ENCODE measurements at places on chromosomes 11 and 22.

GRCh38 chr11:101555366-101555765 lies 28.4 kb downstream of the TRPC6 start:
- DNase-seq = no peak

DNA sequence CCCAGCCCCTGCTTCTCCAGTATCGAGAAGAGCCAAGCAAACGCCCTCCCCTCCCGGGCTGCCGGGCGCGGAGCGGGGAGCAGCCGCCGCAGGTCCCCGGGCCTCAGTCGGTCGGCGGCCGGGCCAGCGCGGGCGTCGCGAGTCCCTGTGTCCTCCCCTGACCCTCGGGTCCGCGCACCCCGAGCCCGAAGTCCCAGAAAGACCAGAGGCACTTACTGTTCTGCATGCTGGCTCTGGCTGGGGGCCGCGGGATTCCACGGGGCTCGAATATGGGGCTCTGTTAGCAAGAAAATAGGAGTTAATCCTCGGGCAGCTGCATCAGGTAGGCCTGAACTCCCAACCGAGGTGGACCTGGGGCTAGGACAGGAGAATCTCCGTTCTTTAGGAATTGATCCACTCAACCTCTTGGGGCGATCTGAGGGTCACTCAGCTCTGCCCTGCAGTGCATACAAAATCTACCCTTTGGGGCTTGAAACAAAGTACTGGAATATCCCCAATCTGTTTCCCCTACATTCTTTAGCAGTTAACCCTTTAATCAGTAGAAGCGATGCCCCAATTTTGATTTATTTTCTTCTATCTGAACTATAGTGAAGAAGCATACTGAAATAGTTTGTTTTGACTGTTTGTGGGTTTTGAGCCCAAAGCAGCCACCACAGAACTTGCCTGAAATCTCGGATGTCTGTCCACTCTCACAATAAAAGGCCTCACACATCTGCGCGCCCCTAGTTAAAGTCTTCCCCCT lies 4.8 kb downstream of the PAX6 start:
- DNase-seq = no peak

DNA sequence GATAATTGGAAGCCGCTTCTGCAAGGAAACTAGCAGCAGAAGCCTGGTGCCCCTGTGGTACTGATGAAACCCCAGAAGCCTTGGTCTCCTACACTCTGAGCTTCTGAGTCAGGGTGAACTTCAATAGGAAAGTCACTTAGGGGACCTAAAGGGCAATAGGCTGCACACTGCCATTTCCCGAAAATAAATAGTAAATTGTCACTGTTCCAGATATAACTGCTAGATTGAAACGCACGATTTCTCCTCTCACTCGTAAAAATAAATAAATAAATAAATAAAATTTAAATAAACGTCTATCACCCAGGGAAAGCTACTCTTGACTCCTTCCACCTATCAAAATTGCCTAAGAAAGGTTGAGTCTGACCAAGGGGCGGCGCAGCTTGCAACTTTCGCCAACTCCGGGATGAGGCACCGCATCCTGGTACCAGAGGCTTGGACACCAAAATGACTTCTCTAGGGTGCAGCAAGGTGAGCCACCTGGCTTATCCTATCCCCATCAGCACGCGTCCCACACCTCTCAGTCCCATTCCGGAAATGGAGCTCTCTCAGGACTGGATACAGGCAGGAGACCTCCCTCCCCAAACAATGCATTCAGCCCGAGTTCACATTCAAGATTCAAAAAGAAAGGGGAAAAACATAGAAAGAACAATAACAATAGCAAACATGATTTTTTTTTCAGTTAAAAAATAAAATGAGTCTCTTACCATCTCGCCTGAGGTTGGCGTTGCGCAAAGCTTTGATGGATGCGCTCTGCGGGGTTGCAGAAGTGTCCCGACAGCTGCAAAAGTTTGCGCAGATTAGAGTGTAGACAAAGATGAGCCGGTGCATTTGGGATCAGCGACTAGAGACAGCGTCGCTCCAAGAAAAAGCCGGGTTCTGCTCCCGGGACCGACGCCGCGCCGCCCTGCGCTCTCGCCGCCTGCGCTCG lies 583 bp downstream of the PDGFD start:
- no peak for DNase-seq

GRCh38 chr11:126432525-126432924 lies 77.0 kb downstream of the ST3GAL4 start:
- DNase-seq = no peak

GRCh38 chr11:38278457-38279141 lies 1680.6 kb upstream of the RAG2 start:
- DNase-seq = no peak

GRCh38 chr11:65452806-65453490 lies 30.4 kb downstream of the NEAT1 start:
- no peak for DNase-seq

DNA sequence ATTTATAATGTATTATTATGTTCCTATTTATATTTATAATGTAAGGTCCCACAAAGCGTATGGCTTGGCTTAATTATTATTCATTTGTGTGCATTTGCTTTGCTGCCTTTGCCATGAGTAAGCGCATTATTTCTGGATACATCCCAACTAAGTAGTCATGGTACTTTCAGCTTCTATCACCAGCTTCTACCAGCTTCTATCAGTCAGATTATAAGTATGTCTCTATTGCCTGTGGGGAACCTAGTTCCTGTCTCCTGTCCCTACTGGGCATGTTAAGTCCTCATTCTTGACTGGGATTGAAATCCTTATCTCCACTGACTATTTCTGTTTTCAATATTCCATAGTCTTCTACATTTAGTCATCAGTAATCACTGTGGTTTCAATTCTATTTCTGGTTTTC lies 33.5 kb upstream of the OR10W1 start:
- DNase-seq = no peak

DNA sequence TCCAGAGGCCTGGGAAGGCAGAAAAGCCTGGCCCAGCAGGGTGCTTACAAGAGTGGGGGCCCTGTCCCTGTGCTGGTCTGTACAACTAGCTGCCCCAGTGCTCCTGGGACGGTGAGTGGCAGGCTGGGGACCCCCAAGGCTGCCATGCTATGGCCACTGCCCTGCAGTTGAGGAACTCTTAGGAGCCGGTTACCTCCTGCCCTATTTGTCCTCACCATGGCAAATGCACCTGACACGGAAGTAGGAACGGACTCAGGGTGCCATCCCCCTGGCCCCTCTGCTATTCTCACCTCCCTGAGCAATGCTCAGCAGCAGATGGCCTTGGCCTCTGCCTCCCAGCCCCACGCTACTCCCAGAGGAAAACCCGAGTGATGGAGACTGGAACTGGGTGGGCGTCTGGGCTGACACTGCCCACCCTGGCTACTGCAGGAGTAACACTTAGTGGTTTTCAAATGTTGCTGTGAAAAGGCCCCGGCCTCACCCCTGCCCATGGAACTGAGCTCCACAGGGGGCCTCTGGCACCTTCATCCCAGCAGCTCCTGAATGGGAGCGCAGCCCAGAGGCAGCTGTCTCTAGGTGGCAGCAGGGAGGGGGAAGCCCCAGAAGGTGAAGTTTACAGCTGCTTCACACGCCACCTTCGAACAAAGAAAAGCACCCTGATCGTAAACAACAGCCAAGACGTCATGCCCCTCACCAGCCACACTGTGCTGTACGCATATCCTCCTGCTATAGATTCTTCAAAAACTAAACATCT lies 105.3 kb downstream of the CTTN start:
- no peak for DNase-seq

DNA sequence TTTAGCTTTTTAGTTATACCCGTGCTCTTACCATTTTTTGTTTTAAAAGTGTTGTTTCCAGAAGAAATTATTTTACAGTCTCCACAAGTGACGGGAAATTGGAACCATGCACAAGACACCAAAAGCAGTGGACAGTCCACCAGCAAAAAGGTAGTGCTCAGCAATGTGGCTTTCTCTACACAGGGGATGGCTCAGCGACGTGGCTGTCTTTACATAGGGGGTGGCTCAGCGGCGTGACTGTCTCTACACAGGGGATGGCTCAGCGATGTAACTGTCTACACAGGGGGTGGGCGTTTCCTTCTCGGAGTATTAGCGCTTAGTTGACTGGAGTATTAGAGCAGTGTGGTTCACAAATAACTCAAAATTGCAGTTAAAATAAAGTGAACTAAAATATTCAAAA lies 36.0 kb upstream of the PANX2 start:
- DNase-seq = no peak

GRCh38 chr11:109706945-109707344 lies 285.0 kb downstream of the C11orf87 start:
- no peak for DNase-seq

DNA sequence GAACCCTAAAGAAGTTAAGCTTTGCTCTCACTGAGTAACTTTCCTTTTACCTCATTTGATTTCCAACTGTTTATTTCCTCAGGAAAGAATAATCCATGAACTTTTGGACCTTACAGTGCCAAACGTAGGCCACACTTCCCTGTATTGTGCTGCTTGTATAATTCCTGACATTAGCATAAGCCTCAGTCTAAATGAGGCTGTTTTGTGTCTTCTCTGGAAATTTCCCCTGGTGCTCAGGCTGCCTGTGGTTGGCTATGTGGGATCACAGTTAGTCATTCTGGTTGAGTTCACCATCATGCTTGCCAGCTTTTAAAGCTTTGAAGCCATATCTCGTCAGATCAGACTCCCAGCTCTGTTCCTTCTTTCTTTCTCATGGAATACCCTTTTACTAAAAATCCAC lies 107.0 kb downstream of the FAM76B start:
- no peak for DNase-seq

GRCh38 chr11:84536456-84536855 lies 1090.7 kb downstream of the DLG2 start:
- no peak for DNase-seq

- DNase-seq = no peak
These were observed 3.8 kb upstream of the OR52I2 start for GRCh38 chr11:4577761-4578160.

GRCh38 chr11:125935056-125935455 lies 10.8 kb upstream of the VSIG10L2 start:
- no peak for DNase-seq

GRCh38 chr11:85718126-85718943 lies 32.3 kb upstream of the CCDC89 start:
- DNase-seq = no peak

DNA sequence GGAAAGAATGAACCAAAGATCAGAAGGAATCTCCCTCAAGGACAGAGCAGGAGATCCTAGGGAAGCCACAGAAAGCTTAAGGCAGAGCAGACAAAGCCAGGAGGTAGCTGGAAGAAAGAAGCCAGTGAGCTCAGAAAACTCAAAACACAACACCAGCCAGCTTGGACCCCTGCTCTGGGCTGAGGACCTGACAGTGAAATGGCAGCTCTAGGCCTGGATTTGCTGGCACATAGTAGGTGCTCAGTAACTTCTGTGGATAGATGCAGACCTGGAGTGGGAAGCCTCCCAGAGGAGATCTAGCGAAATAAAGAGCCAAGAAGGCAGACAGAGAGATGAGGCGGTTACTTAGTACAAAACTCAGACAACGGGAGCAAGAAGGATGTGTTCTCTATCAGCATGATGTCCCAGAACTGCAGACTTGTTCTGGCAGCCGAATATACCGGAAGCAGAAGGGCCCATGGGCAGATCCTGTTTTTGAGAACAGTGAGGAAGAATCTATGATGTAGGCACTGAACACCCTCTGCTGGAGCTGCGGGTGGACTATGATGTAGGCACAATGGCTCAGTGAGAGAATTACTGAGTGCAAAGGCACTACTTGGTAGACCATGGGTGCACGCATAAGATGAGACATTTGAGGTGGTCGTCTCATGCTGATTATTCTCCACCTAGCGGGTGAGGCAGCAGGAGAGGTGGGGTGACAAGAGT lies 4.8 kb downstream of the ROBO4 start:
- DNase-seq = peak; percentile 29

DNA sequence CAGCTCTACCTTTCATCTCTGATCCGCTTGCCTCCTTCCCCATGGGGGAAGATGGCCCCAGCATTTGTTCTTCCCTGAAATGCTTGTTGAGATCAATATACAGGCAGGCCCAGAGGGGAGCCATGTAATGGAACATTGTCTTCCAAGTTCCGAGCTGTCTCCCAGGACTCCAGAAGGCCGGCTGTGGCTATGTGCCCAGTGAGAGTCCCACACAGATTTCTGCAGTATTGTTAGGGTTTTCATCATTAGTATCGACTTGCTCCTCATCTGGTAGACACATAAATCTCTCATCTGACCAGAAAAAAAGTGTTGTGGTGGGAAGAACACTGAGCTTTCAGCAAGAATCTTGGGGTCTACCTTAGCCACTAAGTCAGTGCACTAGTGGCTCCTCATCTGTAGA lies 163.4 kb downstream of the TRIM29 start:
- DNase-seq = no peak

DNA sequence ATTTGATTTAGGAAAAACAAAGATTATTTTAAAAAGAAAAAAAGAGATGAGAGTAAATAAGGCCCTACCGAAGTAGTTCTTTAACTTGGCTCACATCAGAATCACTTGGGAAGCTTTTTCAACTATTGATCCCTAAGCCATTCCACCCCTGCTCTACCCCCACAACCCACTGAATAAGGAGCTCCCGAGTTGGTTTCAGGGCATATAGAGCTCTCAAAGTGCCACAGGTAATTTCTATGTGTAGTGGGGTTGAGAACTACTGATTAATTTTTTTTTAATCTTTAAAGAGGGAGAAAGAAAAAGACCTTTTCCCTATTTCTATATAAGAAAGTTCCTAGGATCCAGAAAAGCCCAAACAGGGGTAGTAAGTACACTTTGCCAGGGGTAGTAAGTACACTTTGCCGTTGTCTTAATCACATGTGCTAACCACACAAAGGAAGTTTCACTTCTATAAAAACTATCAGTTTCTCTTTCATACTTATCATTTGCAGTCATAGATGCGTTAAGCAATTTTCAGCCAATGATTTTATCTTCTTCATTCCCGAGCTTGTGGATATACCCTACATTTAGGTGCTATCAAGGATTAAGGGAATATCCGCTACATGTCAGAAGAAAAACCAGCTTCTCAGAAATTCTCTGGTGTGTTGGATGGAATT lies 108.4 kb upstream of the ZC3H12C start:
- peak; percentile 92 for DNase-seq

DNA sequence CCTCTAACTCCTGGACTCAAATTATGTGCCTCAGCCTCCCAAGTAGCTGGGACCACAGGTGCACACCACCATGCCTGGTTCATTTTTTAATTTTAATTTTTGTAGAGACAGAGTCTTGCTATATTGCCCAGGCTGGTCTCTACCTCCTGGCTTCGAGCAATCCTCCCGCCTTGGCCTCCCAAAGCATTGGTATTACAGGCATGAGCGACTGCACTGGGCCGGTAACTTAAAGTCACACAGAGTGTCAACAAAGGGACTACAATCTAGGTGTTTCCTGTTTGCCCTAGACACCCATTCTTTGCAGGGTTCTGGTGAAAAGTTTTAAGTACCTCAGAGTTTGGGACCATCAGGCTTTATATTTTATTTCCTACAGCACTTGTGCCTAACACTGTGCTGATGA lies 8.4 kb downstream of the UVRAG start:
- DNase-seq = no peak

- DNase-seq = no peak
These were observed 20.1 kb upstream of the TSKU start for GRCh38 chr11:76762867-76763572.

- no peak for DNase-seq
These were observed 281.0 kb upstream of the C11orf87 start for GRCh38 chr11:109140857-109141515.

DNA sequence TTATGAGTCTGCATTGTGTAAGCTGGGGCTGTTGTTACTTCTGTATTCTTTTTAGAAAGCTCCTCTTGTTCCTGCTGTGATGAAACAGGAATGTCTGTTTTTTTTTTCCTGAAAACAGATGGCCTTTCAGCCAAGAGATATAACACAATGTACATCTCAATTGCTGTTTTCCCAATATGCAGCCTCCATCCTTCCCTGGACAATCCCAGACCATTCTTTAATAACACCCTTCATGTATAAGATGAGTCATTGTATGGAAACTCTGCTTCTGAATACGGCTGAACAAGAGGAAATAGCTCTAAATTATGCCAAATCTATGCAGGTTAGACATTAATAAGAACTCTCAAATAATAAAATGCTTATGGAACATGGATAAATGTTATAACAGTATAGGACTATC lies 60.2 kb upstream of the LRRC4C start:
- DNase-seq = no peak
